ENCODE measurements at places on chromosomes 12 and 14.

GRCh38 chr12:68469113-68469512 lies 137.0 kb upstream of the MDM1 start:
- no peak for DNase-seq

- DNase-seq: no peak
Observed at GRCh38 chr12:102454808-102455760, 25.3 kb downstream of the IGF1 start.

DNA sequence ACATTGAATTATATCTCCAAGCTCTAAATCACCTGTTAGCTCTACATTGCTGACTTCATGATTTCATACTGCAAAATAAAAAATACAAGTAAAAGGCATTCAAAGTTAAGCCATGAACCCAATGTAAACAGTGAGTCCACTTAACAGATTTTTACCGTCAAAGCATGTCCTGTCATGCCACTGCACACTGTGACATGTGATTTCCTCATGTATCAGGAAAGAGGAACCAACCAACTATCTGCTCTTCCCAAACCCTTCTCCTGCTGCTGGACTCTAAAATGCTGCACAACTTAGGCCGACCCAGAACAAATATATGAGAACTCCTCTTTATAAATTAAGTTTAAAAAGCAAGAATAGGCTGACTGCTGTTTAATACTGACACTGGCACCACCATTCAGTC lies 37.5 kb downstream of the TM7SF3 start:
- no peak for DNase-seq

- DNase-seq: no peak
Observed at GRCh38 chr14:66268802-66269334, 217.3 kb upstream of the CCDC196 start.

GRCh38 chr14:24058260-24058950 lies 6.6 kb downstream of the CARMIL3 start:
- peak; percentile 70 for DNase-seq

DNA sequence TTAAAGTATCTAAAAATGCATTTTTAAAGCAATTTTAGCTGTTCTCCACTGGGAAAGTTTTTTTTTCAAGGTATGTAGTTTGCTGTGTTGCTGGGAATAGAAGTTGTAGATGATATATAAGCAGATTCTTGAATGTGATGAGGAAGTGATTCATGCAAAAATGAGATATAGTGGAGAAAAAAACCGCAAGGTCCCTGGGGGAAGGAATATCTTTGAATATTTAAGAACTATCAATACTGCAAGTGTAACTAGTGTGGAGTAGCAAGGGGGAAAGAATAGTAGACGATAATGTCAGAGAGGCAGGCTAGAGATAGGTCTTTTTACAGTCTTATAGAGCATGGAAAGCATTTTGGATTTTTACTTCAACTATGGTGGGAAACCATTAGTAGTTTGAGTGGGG lies 42.5 kb downstream of the PTCSC3 start:
- DNase-seq: no peak

DNA sequence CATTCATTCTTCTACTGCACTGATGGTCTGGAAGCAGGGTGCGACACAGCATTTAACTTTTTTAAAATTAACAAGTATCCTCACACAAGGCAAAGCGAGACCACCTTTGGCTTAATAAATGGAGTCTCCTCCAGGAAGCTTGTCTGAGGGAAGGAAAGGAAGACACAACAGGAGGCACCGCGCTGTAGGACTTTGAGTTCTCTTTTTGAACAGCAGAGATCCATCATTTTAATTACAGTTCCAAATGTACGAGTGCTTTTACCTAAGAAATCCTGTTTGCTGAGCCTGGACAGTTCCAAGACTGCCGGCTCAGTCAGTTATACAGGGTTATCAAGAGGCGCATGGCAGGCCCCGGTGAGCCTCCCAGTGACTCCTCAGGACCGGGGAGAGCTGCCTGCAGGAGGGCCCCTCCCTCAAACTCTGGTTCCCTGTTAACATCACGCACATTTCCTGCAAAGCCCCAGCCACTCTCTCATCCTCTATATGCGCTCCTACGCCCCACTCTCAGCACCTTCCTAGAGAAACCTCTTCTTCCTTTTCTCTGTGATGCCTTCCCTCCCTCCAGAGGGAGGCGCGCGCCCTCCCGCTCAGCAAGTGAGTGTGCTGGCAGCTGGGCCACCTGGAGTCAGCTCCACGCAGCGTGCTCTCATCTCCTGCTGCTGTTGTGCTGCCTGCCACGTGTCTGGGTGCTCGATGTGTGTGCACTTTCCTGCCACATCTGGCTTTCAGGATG lies 46.1 kb downstream of the STX2 start:
- no peak for DNase-seq

Measured in cerebellum (tissue), 4 donors.